ENCODE measurements at places on chromosomes 7 and 10. TPM values are rescaled to one million over a fixed set of nuclear protein-coding genes. Genes with fewer than 3 reads are reported as not detected.

Gene ARHGAP19
- 12.2 TPM for total RNA-seq

Gene MAGI2
- 50.4 TPM for total RNA-seq

Gene ZDHHC6
- 51.4 TPM for total RNA-seq

GRCh38 chr7:30977222-30977621 is 13.5 kb downstream of the GHRHR start:
- ATAC-seq, result no peak

GRCh38 chr10:13774303-13774893 is 187.6 kb downstream of the PRPF18 start:
- no peak for ATAC-seq

DNA sequence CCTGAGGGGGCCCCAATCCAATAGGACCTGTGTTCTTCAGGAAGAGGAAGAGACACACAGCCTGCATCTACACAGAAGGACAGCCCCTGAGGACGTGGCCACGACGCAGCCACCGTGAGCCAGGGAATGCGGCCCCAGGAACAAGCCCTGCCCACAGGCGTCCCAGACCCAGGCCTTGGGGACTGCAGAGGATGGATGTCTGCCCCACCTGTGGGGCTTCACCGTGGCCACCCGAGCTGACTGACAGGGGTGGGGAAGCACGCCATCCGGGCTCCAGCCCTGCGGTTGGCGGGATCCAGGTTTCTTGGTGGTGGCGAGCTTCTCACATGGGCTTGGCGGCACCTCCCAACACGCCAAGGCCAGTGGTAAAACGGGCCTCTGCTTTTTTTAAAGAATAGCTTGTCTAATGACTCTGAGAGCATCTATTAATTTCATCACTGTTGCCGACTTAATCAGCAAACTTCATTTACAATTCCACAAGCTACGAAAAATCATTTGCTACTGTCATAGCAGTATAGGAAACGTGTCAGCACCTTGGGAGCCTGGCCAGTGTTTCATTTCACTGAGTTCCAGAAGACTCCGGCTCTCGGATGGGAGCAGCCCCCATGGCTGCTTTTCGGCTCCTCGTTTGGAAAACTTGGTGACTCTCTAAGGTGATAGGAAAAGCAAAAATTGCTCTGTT is 584.0 kb downstream of the PTPRN2 start:
- ATAC-seq, result no peak

DNA sequence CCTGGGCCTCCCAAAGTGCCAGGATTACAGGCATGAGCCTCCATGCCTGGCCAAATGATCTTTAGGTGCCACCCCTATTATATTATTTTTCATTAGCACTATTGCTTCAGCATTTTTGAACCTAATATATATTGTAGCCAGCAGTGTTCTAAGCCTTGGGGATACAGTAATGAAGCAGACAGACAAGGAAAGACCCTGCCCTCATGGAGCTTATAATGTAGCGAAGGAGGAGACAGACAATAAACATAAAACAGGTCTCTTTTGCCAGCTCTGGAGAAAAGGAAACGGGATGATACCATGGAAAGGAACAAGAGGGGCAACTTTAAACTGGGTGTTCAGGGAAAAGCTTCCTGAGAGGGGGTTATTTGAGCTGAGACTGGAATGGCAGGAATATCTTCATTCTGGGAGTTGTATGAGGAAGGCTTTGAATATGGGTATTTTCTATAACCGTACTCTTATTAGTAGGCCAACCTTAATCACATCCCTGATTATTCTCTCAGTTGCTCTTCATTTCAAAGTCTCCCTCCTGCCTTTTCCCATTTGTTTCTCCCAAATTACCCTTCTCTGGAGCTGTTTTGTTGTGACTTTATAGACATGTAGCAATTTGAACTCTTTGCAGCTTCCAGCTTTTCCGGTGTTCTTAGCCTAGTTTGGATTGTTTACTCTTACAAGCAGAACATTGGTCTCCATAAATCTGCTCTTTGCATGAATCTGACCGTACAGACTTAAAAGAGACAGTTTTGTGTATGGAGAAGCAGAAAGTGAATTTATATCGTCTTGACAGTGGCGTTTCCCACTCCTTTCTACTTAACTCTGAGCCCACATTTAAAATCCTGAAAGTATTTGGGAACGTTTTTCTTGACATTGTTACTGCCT is 19.0 kb downstream of the PRKAR2B start:
- ATAC-seq, result no peak
